Chondrocyte (in vitro differentiated cells): ENCODE measurements at places on chromosomes 4 and X. TPM values are rescaled to one million over a fixed set of nuclear protein-coding genes. Genes with fewer than 3 reads are reported as not detected.

Gene ODAPH
- not detected in 3 replicates for total RNA-seq

Gene MAGEE2
- not detected in 3 replicates for total RNA-seq

Gene SYP
- total RNA-seq, result 0.87 to 1.5 TPM (median 1.4 TPM) in 3 replicates

- H3K36me3 ChIP-seq, result no peaks in the 10 kb centered on the region
- H3K27ac ChIP-seq, result no peak overlapping the region
- no peak for DNase-seq
- no peaks in the 10 kb centered on the region for H3K4me1 ChIP-seq
- H3K4me3 ChIP-seq, result no peak overlapping the region
These were observed 78.8 kb downstream of the TMEM47 start for GRCh38 chrX:34578237-34578636.

DNA sequence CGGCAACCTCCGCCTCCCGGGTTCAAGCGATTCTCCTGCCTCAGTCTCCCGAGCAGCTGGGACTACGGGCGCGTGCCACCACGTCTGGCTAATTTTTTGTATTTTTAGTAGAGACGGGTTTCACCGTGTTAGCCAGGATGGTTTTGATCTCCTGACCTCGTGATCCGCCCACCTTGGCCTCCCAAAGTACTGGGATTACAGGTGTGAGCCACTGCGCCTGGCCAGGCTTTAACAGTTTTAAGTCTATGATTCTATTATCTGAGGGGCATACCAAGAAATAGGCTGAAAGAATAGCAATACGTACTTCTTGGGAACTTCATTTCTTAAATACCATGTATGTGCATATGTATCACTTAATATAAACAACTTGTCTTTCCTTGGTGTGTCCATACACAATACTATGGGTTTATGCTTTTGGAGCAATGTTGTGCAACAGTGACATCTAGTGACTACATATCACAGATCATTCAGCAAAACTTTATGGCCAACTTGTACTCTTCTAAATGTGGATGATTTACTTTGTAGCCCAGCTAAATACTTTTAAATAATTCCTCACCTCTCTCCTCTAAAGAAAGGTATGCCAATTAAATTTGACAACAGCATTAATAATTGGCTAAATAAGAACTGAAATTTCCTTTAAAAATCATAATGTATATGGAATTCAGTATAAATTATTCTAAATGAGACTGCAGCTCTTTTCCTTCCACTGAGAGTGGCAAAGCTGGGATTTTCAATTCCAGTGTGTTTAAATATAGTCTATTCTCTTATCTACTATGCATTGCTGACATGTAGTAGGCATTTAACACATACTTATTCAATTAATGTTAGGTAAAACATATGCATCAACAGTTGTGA lies 10.4 kb downstream of the SLC9B1 start:
- DNase-seq, result no peak
- H3K36me3 ChIP-seq, result no peaks in the 10 kb centered on the region
- H3K4me1 ChIP-seq, result peaks cover 16% of the 10 kb centered on the region
- peaks cover 14% of the 10 kb centered on the region for H3K27me3 ChIP-seq

- H3K4me3 ChIP-seq, result no peak overlapping the region
- no peak for DNase-seq
- peaks cover 2% of the 10 kb centered on the region for H3K36me3 ChIP-seq
These were observed 14.7 kb downstream of the RTL9 start for GRCh38 chrX:110373310-110373709.

GRCh38 chr4:79338148-79338547 lies 12.3 kb upstream of the NAA11 start:
- H3K4me1 ChIP-seq, result no peaks in the 10 kb centered on the region
- H3K4me3 ChIP-seq, result no peak overlapping the region

DNA sequence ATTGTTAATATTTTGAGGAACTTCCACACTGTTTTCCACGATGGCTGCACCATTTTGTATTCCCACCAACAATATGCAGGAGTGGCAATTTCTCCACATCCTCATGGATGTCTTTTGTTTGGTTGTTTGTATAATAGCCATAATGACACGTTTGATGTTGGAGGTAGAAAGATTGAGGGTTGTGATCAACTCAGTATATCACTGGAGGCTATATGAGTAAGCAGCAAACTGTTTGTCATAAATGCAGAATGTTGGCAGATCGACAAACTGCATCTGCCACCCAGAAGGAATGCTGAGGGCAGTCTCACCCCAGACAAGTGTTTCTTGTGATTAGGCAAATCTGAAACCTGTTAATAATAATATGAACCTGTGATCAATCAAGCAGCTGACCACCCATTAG lies 243.9 kb upstream of the WDFY3 start:
- no peak overlapping the region for H3K4me3 ChIP-seq
- H3K27ac ChIP-seq, result no peak overlapping the region
- no peaks in the 10 kb centered on the region for H3K36me3 ChIP-seq
- DNase-seq, result no peak
- H3K4me1 ChIP-seq, result no peaks in the 10 kb centered on the region

- H3K27ac ChIP-seq, result no peak overlapping the region
- DNase-seq, result no peak
- no peaks in the 10 kb centered on the region for H3K27me3 ChIP-seq
- peaks cover 20% of the 10 kb centered on the region for H3K4me1 ChIP-seq
These were observed 16.2 kb upstream of the AFF1 start for GRCh38 chr4:86918539-86919072.

DNA sequence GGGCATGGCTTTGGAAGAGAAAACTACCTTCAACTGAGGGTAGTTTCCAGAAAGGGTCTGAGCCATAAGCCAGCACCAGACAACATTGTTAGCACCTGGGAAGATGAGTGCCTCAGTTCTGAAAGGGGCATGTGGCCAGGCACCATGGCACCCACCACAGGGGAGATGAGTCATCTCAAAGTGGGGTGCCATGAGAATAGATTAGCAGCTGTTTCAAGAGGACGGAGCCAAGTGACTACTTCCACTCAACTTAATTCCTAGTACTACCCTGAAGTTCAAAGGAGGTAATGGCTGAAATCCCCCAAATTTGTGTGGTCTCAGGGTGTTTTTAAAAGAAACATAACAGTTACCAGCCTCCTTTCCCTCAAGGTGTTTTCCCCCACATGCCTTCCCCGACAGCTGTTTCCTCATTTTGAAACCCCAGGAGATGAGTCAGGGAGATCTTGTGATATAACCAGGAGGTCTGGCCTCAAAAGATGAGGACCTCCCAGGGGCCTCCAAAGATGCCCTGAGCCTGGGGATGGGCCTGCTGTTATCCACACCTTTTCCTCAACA lies 27.8 kb upstream of the FTHL17 start:
- no peaks in the 10 kb centered on the region for H3K4me1 ChIP-seq
- no peaks in the 10 kb centered on the region for H3K27me3 ChIP-seq
- H3K27ac ChIP-seq, result no peak overlapping the region
- H3K4me3 ChIP-seq, result no peak overlapping the region
- DNase-seq, result no peak

- H3K4me1 ChIP-seq, result peaks cover 25% of the 10 kb centered on the region
- H3K27me3 ChIP-seq, result no peaks in the 10 kb centered on the region
- DNase-seq, result no peak
- H3K4me3 ChIP-seq, result no peak overlapping the region
These were observed 250.8 kb downstream of the ARHGAP24 start for GRCh38 chr4:85725721-85726170.

- H3K36me3 ChIP-seq, result no peaks in the 10 kb centered on the region
- DNase-seq, result no peak
- H3K27ac ChIP-seq, result no peak overlapping the region
- H3K4me1 ChIP-seq, result no peaks in the 10 kb centered on the region
- H3K27me3 ChIP-seq, result peaks cover 13% of the 10 kb centered on the region
- H3K4me3 ChIP-seq, result no peak overlapping the region
These were observed 234.6 kb downstream of the AFAP1 start for GRCh38 chr4:7705062-7705461.

GRCh38 chrX:46366381-46367207 lies 178.6 kb downstream of the ZNF674 start:
- H3K4me1 ChIP-seq, result no peaks in the 10 kb centered on the region
- no peak overlapping the region for H3K27ac ChIP-seq
- H3K36me3 ChIP-seq, result no peaks in the 10 kb centered on the region
- DNase-seq, result no peak
